Stimulated activated CD4-positive, alpha-beta T cell treated with anti-CD3 and anti-CD28 coated beads, Interleukin-2, amount 100 ng/mL, for 24 hours (primary cell): ENCODE measurements at places on chromosomes 16 and 17.

- DNase-seq: no peak
Observed at GRCh38 chr17:75693500-75694481, 26.7 kb downstream of the SAP30BP start.

- no peak for DNase-seq
Observed at GRCh38 chr17:30956764-30957374, 14.0 kb upstream of the RNF135 start.

DNA sequence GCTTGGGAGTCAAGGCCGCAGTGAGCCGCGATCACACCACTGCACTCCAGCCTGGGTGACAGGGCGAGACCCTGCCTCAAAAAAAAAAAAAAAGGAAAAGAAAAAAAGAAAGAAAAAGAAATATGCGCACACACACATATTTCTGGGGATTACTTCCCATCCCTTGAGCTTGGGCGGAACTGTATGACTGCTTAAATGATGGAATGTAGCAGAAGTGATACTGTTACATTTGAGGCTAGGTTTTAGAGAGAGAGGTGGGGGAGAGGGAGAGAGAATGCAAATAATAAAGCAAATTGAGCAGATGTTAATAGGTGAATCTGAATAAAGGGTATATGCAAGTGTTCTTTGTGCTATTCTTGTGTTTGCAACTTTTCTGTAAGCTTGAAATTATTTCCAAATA lies 12.0 kb upstream of the USP32 start:
- no peak for DNase-seq

- DNase-seq: no peak
Observed at GRCh38 chr16:35391328-35391727, 1931.9 kb downstream of the TP53TG3F start.

DNA sequence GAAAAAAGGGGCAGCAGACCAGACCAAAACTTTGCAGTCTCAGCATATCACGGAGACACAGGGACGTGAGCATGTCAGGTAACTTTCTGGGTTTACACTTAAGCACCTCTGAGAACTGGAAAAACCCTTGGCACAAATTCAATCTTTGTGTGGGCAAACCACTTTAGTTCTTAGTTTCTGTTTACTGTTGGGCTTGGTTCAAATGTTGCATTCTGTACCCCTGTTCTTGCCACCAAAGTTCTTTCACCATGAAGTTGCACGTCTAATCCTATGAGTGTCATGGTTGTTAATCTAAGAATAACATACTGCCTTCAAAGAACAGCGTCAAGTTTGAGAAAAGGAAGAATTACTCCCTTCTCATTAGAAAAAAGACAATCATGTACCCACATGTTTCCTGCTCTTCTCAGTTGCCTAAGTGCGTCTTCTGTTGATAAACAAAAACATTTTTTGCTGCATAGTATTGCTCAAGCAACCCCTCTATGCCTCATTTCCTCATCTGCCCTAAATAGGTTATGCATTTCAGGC lies 11.6 kb downstream of the KRT33A start:
- no peak for DNase-seq
